Heart right ventricle (tissue), 16 donors: ENCODE measurements at places on chromosomes 16 and 17.

- DNase-seq, result no peak
Measured at GRCh38 chr16:1773703-1774447, 941 bp upstream of the MRPS34 start.

- DNase-seq, result no peak
Measured at GRCh38 chr17:57439651-57440050, 183.3 kb downstream of the MSI2 start.

DNA sequence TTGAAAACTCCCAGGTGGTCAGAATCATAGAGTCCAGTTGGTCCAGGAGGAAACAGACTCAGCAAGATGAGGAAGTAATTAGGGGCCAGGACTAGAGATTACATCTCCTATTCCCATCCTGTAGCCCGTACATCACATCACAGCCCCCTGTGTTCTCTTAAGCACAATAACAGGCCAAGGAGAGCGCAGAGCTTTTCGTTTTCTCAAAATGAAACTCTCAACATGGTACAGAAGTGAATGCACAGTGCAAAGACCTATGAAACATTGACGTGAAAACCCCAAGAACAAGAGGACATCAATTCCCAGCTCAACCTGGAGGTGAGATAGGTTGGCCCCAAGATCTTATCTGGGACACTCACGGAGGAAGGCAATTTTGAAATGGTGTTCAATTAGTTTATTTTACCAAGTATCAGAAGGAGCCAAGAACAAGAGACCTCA is 9.0 kb downstream of the PIK3R5 start:
- no peak for DNase-seq

GRCh38 chr16:66653581-66654350 is 42.8 kb downstream of the CMTM4 start:
- no peak for DNase-seq

DNA sequence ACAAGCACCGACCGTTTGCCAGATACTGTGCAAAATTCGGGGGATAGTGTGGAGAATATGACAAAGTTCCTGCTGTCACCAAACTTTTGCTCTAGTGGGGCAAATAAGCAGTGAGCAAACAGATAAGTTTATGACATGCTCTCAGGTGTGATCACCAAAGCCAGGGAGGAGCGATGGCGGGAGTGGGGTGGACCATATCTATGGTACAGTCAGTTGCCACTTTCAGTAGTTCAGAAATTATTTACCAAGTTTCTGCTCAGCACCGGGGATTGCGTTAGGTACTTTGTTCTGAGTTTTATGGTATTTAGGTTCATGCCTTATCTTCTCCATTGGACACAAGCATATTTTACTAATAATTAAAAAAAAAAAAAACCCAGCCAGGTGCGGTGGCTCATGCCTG is 11.9 kb downstream of the MSI2 start:
- DNase-seq, result no peak

GRCh38 chr16:48535369-48535787 is 74.6 kb downstream of the N4BP1 start:
- DNase-seq, result no peak

DNA sequence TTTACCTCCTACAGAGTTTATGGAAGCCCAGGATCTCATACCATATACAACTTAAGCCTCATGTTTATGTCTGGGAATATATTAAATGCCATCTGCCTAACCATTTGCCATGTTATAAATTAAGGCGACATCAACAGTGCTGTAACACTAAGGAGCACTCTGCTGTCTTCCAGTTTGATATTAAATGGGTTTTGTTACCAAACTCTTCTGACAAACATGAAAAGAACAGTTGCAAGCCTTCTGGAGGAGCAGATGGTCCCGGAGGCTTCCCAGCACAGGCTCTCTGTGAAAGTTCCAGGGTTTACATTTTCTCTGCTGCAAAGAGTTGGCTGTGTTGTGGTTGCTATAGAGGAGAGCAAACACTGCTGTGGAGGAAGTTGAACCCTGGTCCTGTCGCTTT is 545.3 kb upstream of the SALL1 start:
- no peak for DNase-seq

- no peak for DNase-seq
Measured at GRCh38 chr16:85682516-85682915, 6.2 kb downstream of the GINS2 start.

GRCh38 chr17:63445065-63445464 is 1.0 kb downstream of the CYB561 start:
- no peak for DNase-seq

GRCh38 chr17:78595135-78595810 is 18.1 kb upstream of the DNAH17 start:
- no peak for DNase-seq

GRCh38 chr16:50253514-50253910 is 12.8 kb upstream of the ADCY7 start:
- DNase-seq, result no peak

- no peak for DNase-seq
Measured at GRCh38 chr17:38656959-38657823, 17.6 kb downstream of the EPOP start.

DNA sequence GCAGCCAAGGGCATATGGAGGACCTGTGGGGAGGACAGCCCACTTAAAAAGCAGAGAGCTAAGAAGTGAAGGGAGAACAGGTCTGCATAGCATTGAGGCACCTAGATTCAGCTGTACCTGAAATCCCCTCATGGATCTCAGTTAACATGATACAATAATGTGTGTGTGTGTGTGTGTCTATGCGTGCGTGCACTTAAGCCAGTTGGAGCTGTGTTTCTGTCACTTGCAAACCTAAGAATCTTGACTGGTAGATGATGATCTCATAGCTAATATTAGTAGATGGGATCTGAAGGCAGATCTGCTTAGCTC is 1.7 kb upstream of the ITPRIPL2 start:
- no peak for DNase-seq

DNA sequence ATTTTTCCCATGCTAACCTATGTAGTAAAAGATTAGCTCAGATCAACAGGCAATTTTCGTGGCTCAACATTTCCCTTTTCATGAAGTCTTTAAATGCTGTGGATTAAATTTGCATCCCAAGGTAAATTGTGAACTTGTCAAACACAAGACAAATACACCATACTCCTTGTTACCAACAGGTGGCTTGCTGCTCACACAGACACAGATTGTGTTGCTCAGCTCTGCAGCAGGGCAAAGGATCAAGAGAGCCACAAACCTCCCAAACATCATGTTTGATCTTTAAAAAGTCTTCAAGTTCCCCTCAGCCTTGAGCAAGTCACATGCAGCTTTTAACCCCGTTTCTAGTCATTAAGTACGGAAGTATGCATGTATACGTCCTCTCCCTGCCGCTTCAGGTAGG is 119.6 kb upstream of the CNTNAP4 start:
- no peak for DNase-seq

GRCh38 chr17:38798614-38799500 is 499 bp downstream of the PIP4K2B start:
- DNase-seq, result peak; percentile 62

- no peak for DNase-seq
Measured at GRCh38 chr17:31318851-31319661, 2.4 kb downstream of the EVI2A start.

GRCh38 chr17:63039342-63039741 is 73.3 kb downstream of the TANC2 start:
- DNase-seq, result no peak

GRCh38 chr16:87107201-87107600 is 210.0 kb downstream of the C16orf95 start:
- DNase-seq, result no peak

DNA sequence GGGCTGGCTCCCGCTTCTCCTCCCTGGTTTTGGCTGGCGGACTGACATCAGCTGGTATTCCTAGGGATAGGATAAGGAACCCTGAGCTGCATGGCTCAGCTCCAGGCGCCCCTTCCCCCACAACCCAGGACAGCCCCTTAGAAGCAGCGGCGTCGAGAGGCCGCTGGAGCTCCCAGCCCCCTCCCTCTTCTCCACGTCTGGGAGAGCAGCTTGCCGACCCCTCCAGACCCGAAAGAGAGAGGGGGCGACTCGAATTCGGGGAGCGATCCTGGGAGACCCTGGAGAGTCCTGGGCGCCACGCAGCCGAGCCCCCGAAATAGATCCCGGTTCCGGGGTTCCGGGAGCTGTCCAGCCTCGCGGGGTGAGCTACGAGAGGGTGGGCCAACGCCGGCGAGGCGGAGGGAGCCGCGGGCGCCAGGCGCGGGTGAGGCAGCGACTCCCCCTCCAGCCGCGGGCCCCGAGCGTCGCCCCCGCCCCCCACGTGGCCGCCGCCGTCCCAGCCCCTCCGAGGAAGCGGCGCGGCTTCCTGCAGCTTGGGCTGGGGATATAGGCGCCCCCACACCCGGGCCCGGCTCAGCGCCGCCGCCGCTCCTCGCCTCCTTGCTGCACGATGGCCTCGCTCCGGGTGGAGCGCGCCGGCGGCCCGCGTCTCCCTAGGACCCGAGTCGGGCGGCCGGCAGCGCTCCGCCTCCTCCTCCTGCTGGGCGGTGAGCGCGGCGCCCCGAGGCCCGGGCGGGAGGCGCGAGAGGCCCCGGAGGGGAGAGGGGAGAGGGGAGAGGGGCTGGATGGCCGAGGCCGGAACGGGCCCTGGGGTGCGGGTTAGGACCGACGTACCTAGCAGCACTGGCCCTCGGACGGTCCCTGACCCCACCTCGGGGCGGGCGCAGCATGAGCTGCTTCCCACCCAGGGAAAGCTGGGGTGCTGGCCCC is at the start of gene RAMP2:
RAMP2 (plus strand) TSS at position 576 of the 930 bp plus-strand sequence; CDS start at position 611, 35 bp downstream.
- DNase-seq, result peak; percentile 55

DNA sequence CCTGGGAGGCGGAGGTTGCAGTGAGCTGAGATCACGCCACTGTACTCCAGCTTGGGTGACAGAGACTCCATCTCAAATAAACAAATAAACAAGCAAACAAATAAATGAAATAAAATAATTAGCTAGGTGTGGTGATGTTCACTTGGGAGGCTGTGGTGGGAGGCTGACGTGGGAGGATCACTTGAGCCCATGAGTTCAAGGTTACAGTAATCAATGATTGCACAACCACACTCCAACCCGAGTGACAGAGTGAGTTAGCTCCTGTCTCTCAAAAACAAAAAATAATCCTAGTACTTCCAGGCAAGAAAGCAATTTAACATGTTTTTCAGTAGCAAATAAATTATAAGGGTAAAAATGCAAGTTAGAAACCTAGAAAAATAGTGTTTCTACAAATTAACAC is 26.4 kb downstream of the CFDP1 start:
- DNase-seq, result no peak

DNA sequence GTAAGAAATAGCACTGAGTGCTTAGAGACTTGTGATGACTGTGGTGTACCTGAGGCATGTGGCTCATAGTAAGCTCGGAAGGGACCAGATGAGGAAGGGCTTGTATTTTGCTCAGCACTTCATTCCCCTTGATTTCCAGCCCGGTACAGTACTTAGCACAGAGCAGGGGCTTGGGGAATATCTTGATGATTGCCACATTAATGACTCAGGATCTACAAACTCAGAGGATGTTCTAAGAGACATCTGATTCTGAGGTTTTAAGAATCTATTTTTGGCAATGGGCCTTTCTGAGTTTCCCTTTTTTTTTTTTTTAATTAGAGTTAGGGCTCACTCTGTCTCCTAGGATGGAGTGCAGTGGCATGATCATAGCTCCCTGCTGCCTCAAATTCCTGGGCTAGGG is 9.1 kb downstream of the ASPHD1 start:
- no peak for DNase-seq

DNA sequence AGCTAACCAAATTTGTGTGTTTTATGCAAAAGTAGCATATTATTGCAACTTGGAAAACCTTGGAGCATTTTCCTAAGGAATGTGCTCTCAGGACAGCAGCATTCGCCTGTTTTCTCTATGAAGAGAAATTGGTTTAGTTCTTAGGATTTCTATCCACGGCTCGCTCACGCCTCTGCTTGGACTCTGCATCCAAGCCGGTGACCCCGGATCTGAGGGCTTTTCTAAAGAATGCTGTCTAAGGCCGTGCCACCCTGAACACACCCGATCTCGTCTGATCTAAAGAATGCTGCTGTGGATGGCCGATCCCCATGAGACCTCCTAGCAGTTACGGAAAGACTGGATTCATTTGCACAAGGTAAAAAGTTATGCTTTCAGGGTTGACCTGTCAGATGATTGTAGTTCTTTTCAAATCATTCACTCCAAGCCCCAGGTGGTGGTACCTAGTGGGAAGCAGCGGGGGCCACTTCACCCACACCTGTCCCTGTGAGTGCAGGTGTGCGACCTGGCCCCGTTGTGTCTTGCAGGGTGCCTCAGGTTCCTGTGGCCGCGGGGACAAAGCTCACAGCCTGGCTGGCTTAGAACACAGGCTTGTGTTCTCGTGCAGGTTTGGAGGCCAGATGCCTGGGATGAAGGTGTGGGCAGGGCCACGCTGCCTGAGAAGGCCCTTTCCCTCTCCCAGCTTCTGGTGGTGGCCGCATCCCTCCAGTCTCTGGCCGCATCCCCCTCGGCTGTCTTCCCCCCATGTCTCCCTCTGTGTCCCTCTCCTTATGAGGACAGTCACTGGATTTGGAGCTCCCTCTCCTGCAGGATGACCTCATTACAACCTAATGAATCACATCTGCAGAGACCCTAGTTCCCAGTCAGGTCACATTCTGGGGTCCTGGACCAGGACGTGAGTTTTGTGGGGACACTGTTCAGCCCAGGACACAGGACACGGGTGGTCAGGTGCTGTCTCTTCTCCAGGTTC is 71.1 kb downstream of the BANP start:
- no peak for DNase-seq

DNA sequence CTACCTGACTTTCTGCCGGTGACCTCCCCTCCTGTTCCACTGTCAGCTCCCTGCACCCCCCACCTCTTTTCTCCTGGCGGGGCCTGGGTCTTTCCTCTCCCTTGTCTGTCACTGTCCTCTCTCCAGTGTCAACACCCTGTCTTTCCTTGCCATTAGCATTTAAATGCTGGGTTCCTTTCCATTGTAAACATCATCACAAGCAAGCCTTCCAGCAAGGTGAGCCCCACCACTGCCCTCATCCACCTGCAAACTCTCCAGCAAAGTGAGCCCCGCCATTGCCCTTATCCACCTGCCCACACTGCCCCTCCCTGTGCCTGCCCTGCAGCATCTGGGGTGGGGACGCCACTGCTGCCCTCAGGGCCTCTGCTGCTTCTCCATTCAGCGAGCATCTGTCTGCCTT is 195.0 kb downstream of the ENGASE start:
- no peak for DNase-seq

DNA sequence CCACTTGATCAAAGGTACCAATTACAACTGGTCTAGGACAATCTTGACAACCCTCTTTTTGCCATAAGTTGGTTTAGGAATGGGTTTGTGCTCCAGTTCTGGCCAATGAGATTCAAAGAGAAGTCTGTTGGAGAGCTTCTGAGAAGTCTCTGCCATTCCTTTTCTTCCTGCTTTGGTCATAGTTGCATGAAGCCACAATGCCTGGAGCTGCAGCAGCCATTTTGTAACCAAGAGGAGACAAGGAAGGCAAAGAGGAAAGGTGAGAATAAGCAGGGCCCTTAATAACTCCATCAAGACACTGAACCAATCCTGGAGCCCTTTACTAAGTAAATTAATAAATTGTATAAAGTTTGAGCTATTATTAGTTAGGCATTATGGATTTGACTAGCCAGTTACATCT is 3.4 kb upstream of the C17orf50 start:
- DNase-seq, result no peak

GRCh38 chr16:11642765-11643116 is 25.5 kb upstream of the SNN start:
- no peak for DNase-seq

DNA sequence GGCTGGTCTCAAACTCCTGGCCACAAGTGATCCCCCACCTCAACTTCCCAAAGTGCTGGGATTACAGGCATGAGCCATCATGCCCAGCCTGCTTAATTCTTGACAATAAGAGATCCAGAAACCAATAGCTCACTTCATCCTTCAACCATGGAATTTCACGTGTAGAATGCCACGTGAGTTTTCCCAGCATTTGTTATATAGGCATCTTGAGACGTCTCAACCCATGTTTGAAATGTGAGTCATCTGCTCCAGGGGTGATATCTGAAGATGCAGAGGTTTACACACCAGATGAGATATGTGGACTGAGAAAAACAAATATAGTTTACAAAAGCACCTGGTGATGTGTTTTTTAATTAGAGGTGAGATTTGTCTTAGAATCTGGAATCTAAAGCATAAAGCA is 7.1 kb downstream of the TEKT3 start:
- no peak for DNase-seq
